Lung microvascular endothelial cell (primary cell): ENCODE measurements at places on chromosomes 7 and 10. TPM values are rescaled to one million over a fixed set of nuclear protein-coding genes. Genes with fewer than 3 reads are reported as not detected.

- no peak for DNase-seq
Observed at GRCh38 chr7:43201912-43202311, 89.5 kb downstream of the HECW1 start.

DNA sequence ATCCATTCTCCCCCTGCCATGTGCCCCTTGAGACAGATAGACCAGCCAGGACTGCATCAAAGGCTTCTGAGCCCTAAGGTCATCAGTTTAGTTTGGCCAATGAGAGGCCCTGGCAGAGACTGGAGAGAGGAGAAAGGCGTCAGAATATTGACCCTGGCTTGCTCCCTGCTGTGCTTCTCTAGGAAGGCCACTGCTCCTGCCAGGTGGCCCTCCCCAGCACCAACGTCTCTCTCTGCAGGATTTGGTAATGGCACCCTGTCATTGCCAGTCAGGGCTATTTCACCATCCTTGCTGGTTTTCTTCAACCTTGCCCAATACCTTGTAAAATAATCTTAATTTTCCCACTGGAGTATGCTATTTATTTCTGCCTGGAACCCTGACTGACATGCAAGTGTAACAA, 38.8 kb upstream of the ZRANB1 start:
- DNase-seq, result no peak

DNA sequence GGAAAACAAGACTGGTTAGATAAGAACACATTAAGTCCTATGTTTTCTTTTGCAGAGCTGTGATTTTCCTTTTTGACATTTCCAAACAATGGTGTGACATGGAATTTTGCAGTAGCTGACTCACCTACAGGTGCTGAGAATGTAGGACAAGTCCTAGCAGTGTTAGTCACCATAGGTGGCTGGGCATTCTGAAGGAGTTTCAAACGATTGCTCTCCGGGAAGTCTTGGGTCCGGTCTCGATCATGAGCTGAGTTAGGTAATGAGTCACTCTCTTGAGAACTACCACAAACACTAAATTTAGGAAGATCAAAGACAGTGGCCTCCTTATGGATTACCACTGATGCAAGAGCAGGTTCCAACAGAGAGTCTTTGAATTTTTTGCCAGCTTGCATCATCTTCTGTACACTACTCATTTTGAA, 3.6 kb downstream of the FIGNL1 start:
- peak; percentile 84 for DNase-seq

DNA sequence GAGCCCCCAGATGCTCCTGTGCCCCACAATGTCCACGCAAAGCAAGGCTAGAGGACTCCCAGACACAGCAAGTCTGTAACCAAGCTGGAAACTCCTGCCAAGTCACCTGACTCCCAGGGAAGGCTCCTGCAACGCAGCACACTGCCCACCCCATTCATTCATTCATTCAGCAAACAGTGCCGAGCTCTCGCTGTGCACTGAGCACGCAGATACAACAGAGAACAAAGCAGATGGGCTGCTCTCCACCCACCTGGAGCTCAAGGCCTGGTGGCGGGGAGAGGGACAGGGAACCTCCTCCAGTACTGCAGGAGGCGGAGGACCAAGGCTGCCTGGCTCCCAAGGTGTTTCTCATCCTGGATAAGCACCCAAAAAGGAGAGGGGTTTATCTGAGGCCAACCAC, 8.6 kb downstream of the KCNH2 start:
- DNase-seq, result no peak

DNA sequence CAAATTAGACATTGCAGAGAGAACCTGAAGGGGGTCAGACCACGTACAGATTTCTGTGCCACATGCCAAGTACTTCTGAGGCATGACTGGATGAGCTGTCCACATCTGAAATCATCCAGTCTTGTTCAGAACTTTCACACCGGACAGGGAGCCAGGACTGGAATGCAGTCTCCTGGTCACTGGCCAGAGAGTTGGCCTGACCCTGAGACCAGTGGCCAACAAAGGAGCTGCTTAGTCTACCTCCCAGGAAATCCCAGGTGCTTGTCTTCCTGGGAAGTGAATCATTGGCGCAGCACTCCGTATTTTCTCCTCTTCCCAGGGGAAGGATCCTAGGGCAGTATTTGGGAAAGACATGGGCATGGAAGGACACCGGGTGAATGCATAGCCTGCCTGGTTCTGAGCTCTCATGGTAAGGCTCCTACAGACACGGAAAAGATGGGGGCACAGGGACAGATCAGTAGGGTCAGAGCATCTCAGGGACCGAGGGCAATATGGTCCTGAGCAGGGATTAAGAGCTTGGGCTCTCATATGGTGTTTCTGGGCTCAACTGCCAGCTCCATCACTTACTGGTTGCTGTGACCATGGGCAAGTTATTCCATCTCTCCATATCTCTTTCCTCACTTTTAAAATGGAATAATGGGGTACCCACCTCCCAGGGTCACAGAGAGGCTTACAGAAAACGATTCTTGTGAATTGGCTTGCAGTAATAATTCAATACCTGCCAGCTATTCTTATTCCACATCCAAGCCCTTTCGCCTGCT, 1.3 kb upstream of the SCD start:
- peak; percentile 51 for DNase-seq

POM121L12 gene
- total RNA-seq, result not detected in 2 replicates

- no peak for DNase-seq
Observed at GRCh38 chr7:20594023-20594422, 21.4 kb upstream of the ABCB5 start.

DNA sequence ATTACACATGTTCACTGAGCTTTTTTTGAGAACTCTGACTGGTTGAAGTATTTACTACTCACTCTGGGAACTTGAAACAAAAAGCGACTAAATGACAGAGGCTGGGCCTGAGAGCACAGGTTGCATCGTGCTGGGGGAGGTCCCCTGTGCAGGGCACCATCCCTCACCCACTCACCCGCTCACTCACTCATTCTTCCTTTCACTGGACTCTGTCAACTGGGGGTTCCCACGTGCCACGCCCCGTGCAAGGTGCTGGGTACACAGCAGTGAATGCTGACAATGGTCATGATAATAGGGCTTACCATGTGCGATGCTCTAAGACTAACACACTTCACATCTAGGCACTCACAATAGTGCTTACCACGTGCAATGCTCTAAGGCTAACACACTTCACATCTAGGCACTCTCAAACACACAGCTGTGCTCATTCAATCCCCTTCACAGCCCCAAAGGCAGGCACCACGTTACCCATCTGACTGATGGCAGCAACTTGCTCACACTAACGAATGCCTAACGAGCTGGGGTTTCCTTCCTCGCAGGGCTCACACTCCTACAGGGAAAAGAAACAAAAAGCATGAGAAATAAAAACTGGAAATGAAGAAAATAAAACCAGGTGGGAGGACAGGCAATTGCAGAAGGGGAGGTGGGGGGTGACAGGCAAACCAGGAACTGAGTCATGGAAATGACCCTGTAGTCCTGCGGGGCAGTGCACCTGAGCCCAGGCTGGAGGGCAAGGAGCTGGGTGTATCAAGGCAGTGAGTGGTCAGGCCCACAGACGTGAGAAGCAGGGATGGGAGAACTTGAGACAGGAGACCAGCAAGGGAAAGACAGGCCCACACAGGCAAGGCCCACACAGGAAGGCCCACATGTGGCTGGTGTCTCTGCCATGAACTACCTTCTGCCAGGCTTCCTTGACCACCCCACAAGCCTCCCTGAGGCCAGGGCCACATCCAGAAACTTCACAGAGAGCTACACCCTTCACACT, 147.0 kb upstream of the FAM20C start:
- DNase-seq, result no peak

GRCh38 chr7:116528008-116528789, 3.4 kb downstream of the CAV1 start:
- peak; percentile 91 for DNase-seq

DNA sequence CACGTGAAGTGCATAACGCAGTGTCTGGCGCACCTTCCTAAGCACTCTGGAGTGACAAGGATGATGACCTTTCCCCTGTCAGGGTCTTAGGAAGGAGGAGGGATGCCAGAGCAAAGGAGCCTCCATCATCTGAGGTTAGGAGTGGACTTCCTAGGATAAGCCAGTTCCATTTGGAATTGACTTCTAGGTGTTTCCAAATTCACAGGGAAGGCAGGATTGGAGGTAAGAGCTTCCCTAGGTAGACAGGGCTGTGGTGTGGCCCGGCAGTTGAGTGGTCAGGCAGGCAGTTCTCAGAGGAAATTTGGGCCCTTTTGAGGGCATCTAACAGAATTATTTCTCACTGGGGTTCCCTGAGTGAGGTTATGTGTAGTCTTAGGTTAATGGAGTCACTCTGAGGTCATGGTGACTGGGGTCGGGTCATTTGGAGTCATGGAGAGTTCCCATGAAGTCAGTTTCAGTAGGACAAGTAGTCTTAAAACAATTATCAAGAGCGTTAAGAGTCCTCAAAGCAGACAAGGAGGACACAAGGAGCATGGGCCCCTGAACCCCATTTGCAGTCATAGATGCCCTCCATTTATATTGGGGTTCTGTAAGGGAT, 8.2 kb downstream of the PPIF start:
- no peak for DNase-seq

DNA sequence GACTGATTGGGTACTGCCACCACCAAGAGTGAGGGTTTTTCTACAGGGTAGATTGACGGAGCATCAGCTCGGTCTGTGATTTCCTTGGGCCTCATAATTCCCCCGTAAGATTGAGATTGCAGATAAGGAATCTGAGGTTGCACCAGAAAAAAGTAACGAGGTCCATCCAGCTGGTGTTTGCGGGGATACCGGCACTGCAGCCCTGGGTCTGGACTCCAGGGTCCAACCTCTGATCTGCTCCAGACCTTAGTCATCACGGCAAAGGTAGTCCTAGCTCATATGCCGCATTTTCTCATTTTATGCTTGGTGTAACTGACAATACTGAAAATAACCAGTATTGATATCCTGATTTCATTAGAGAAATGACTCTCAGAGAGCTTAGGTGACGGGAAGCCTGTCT, 3.9 kb downstream of the CARD11 start:
- no peak for DNase-seq

DNA sequence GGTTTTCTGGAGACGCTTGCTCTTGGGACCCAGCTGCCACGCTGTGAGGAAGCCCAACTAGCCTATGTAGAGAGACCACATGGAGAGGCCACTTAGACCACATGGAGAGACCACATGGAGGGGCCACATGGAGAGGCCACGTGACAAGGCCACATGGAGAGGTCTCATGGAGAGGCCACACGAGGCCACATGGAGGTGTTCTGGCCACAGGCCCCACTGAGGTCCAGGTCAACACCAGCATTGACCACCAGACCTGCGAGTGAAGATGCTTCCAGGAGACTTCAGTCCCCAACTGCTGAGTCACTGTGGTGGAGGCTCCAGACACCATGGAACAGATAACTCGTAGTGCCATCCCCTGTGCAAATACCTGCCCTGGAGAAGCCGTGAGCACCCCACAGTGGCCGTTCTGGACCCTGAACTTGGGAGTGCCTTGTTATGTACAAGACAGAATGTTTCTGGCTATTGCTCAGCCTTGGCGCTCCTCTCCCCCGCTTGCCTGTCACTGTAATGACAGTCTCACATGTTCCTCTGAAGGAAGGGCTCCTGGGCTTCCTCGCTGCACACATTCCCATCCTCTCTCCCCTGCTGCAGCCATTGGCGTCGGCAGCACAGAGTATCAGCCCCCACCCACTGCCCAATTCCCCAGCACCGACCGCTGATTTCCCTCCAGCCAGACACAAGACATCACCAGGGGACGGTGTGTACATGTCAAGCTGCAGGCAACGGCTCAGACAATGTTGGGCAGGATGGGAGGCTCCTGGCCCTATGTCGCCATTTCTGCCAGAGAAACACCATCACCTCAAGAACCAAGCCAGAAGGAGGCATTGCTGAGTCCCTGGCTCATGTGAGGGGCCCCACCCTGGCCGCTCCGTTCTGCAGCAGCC, 49.0 kb upstream of the TNRC18 start:
- no peak for DNase-seq

GRCh38 chr10:45433716-45434469, 59.9 kb downstream of the ALOX5 start:
- no peak for DNase-seq

CCL24 gene
- not detected in 2 replicates for total RNA-seq

- DNase-seq, result no peak
Observed at GRCh38 chr7:71343892-71344291, 211.9 kb downstream of the GALNT17 start.

- no peak for DNase-seq
Observed at GRCh38 chr7:127413962-127414361, 21.5 kb upstream of the ZNF800 start.

DNA sequence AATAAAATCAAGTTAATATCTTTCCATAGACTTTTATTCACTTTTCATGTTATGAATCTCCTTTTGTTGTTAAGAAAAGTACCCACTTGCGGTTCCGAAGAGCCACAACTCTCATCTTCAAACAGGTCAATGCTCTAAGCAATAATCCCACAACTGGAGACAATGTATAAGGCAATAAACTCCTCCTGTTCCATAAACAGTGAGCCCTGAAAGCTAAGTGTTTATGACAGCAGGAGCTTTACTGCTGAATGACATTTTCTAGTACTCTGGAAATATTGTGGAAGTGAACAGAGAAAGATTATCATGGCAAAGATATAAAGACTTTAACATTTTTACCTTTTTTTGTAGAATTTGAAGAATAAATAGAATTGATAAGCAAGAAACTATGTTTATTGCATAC, 213.5 kb upstream of the MBL2 start:
- DNase-seq, result no peak

- no peak for DNase-seq
Observed at GRCh38 chr7:159136013-159136412, 8.7 kb downstream of the VIPR2 start.

MYL10 gene
- total RNA-seq, result not detected in 2 replicates

DNA sequence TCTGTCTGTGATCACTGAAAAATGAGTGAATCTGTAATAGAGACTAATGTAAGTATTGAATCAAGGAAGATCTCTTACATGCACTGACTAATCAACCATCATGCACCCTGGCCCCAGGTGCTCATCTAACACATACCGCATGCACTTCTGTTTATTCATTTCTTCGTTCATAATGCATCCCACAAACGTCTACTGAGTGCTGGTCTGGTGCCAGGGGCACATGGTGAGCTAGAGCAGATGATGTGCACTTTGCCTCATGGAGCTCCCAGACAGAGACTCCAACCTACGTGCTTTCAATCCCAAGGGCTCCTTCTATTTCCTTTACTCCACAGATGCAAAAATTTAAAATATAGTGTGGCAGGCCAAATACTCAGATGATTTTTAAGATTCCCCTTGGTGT, 10.7 kb downstream of the C10orf90 start:
- no peak for DNase-seq

- DNase-seq, result no peak
Observed at GRCh38 chr7:144024213-144024612, 24.1 kb downstream of the OR6B1 start.

IFIT1 gene
- 0.20 and 0.87 TPM in 2 replicates for total RNA-seq

SLC16A9 gene
- total RNA-seq, result 0.44 TPM in 1 of 2 replicates, not detected in the other

GRCh38 chr10:48511875-48512231, 93.0 kb downstream of the ARHGAP22 start:
- no peak for DNase-seq

GRCh38 chr7:217781-218180, 25.4 kb downstream of the FAM20C start:
- no peak for DNase-seq

- peak; percentile 55 for DNase-seq
Observed at GRCh38 chr10:80324086-80324485, 32.5 kb downstream of the DYDC1 start.

SPDYE9 gene
- total RNA-seq, result not detected in 2 replicates

UNCX gene
- total RNA-seq, result not detected in 2 replicates

ZNF33B gene
- 8.7 and 27.0 TPM in 2 replicates for total RNA-seq

- peak; percentile 41 for DNase-seq
Observed at GRCh38 chr7:99499371-99499720, 735 bp downstream of the ZNF394 start.
